ENCODE measurements at places on chromosomes 6 and 20.

GRCh38 chr6:125886914-125887313, 69.7 kb upstream of the HINT3 start:
- no peak for DNase-seq

DNA sequence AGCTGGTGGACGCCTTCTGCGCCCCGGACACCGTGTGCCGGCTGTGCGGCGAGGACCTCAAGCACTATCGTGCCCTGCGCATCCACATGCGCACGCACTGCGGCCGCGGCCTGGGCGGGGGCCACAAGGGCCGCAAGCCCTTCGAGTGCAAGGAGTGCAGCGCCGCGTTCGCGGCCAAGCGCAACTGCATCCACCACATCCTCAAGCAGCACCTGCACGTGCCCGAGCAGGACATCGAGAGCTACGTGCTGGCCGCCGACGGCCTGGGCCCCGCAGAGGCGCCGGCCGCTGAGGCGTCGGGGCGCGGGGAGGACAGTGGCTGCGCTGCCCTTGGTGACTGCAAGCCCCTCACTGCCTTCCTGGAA, 82.7 kb downstream of the SSR1 start:
- DNase-seq: no peak

DNA sequence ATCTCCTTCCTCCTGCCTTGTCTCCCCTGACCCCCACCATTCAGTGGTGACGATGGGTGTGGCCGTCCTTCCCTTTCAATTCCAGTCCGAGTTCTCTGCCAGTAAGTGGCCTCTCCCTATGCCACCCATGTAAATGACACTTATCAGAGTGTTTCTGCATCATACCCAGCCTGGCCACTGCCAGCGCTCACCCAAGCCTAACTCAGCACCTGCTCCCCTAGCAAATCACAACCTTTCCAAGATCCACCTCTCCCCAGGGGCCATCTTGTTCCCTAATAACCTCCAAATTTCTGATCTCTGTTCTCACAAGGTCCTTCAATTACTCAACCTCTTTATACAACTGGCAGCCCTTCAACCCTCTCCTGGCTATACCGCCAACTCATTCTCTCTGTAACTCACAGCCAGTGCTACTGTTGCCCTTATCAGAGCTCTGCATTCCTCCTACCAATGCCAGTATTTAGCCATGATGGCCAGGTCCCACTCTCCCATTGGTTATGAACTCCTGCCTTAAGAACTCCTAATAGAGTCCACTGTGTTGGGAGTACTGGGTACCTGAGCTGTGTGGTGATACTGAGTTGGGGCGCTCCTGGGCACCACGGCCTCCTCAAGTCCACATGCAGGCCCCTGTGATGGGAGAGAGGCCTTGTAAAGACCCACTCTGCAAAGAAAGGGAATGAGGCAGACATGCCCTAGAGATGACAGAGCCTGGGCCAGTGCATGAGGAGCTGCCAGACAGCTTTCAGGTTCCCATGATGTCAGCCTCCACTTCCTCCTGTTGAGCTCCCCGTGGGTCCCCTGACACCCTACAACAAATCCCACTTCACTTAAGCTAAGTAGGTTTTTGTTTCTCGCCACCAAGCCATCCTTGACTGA, 187.4 kb upstream of the RREB1 start:
- DNase-seq: no peak

GRCh38 chr20:11195169-11195568, 521.4 kb upstream of the JAG1 start:
- no peak for DNase-seq

DNA sequence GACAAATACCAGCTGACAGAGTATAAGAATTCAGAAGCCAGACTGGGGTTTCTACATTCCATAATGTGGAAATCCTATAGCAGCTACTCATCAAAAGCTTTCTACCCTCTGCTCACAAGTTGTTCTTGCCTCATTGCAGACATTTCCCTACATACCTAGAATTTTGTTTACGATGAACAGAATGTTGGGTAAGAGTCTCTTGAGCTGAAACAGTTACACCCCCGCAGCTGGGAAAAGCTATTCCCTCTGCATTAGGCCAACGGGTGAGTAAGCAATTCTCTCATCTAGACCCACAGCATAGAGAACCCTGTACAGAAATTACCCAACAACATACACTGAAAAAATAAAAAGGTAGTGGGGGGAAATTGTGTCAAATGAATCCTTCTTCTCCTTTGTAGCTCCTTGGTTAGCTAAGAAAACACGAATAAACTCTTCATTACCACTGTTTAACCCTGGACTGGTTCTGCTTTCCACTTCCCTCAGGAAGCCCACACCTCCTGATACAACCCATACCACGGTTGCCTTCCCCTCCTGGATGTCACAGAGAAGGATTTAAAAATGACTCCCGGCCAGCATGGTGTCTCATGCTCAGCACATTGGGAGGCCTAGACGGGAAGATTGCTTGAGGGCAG, 215.0 kb upstream of the SHLD1 start:
- DNase-seq: no peak

Data from stimulated activated CD4-positive, alpha-beta T cell treated with anti-CD3 and anti-CD28 coated beads, Interleukin-15, amount 100 ng/mL, for 1 hour (primary cell).